ENCODE measurements at places on chromosomes 7 and 10. TPM values are rescaled to one million over a fixed set of nuclear protein-coding genes. Genes with fewer than 3 reads are reported as not detected.

DNA sequence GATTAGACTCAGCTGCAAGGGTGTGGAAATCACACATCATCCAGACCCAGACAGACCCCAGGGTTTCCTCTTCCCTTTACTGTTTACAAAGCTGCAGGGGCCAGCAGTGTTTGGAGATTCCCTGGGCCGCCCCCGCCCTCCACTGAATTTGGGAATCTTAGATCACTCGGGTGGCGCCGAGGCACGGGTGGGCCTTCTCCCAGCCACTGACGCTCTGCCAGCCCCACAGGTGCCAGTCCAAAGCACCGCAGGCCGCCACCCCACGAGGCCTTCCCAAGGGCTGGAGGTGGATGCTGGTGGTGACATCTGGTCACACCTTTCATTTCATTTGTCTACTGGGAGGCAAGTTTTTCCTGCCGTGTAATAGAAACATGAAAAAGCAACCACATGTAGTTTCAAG lies 439.4 kb upstream of the FOXK1 start:
- DNase-seq: no peak

DNA sequence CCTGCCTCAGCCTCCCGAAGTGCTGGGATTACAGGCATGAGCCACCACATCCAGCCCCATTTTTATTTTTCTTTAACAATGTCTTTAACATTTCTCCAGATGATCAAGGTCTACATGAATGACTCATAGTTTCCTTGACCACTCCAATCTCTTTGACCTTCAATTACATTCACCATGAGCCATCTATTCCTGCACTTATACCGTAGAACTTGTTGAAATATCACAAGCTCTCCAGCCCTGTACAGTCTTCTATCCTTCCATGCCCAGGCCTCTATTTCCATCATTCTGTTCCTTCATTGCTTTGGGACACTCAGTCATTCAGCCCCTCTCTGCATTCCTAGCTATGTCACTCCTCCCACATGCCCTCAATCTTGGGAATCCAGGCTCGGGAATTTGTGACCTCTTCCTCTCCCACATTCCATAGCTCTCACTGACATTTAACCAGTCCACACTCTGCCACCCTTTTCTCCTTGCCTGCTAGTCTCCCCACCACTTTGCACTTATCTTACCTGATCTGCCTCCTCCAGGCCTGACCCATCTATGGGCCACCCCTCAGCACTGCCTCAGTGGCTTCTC lies 151.8 kb upstream of the STK17A start:
- no peak for DNase-seq

DNA sequence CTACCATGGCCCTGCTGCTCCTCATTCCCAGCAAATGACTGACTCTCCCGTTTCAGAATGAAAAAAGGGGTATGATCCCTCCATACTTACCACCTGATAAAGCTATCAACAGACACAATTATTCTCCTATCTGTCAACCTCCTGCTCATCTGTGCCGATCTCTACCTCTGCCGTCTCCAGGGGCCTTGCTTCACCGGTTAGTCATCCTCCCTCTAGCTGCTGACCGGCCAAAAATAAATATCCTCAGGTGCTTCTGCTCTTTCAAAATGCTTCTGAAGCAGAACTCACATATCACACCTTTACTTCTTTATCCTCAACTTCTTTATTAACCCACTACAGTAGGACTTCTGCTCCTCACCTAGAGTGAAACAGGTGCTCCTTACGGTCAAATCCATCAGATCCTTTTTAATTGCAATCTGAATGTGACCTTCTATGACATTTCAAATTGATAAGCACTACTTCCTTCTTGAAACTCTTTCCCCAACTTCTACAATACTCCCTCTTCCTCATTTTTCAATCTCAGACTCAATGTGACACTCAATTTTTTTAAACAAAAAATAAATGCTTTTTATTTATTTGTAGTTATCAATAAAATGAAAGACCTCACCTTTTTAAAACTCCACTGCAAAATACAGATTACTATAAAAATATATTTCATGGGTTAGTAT lies 63.2 kb downstream of the LMBR1 start:
- no peak for DNase-seq

GRCh38 chr10:69361303-69361614 lies 55.5 kb downstream of the TACR2 start:
- no peak for DNase-seq

DNA sequence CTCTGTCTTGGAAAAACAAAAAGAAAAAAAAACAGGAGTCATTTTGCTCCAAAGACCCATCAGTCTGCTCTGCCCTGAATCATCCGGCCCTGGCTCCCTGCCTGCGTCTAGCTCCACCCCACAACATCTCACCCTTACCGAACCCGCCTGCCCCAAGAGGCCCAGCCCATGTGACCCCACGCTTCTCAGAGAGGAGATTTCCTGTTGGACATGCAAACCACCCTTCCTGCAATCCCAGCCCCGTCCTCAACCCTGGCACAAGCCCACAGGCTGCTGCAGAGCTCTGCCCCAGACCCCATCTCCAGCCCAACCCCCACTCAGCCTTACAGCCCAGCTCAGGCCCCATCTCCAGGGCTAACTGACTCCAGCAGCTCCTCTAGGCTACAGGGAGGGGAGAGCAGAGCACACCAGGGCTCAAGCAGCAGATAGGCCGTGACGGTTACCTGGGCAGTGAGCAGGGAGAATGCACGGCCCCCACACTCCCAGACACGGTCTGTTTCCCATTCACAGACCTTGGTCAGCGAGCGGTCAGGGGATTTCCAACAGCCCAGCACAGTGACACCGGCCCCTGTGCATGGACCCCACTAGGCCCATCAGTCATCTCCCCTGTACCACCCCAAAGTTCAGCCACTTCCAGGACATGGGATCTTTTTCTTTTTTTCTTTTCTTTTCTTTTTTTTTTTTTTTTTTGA lies 69.9 kb upstream of the GTF2I start:
- no peak for DNase-seq

GRCh38 chr7:13800694-13801448 lies 188.6 kb downstream of the ETV1 start:
- DNase-seq: peak; percentile 1

GRCh38 chr7:921071-921461 lies 33.4 kb downstream of the ADAP1 start:
- DNase-seq: no peak

GRCh38 chr10:3412071-3412582 lies 239.5 kb upstream of the PITRM1 start:
- DNase-seq: no peak

- no peak for DNase-seq
Measured at GRCh38 chr7:35571611-35572240, 123.2 kb downstream of the HERPUD2 start.

DNA sequence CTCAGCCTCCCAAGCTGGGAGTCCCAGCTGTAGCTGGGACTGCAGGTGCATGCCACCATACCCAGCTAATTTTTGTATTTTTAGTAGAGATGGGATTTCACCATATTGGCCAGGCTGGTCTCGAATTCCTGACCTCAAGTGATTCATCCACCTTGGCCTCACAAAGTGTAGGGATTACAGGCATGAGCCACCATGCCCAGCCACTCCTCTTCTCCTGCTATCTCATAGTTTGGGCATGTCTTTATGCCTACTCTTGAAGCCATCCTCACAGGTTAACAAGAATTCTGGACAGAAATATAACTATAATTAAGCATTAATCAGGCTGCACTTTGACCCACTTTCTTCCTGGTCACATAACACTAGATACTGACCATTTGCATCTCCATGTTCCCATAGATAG lies 28.6 kb upstream of the C10orf67 start:
- DNase-seq: no peak

DNA sequence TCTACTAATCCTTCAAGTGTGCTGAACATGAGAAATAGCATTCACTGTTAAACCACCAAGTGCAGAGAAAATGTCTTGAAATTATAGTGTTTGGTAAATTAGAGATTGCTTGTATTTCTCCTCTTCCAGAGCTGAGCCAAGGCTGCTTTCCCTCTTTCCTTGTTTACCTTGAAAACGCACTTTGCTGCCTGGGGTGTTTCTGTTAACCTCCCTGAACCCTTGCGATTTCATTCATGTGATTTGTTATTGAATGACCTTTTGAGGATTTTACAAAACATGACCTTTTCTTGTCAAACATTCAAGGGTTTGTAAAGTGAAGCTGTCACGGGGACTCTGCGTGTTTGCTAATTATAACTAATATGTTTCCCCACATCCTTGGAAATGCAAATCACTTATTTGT lies 169.4 kb downstream of the LRMDA start:
- DNase-seq: no peak

DNA sequence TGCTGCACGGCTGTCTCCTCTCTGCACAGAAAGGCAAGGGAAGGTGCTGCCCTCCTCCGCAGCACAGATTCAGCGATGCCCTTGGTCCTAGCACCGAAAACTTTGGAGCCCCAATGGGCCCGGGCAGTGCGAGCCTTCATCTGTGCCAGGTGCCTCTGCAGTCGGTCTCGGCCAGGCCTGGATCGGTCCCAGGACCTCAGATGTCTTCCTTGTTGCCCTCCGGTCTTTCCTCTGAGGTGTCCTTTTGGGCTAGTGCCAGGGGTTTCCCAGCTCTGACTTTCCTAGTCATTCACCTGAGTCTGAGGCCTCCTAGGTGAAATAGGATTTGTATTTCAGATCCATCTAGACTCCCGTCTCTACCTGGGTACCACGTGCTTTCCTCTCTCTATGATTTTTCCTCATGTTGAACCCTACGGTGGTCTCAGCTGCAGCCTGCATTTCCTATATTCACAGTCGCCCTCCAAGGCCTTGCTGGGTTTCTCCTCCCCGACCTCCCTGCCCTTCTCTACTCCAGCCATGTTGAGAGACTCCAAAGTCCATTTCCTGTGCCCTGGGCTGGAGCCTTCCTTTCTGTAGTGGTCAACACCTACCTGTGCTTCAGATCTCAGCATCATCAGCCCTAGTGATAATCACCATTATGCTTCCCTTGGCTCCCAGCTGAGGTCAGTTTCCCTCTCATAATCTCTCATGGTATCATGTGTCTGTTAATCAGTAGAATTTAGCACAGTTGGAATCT lies 92.0 kb upstream of the PRSS58 start:
- no peak for DNase-seq

DNA sequence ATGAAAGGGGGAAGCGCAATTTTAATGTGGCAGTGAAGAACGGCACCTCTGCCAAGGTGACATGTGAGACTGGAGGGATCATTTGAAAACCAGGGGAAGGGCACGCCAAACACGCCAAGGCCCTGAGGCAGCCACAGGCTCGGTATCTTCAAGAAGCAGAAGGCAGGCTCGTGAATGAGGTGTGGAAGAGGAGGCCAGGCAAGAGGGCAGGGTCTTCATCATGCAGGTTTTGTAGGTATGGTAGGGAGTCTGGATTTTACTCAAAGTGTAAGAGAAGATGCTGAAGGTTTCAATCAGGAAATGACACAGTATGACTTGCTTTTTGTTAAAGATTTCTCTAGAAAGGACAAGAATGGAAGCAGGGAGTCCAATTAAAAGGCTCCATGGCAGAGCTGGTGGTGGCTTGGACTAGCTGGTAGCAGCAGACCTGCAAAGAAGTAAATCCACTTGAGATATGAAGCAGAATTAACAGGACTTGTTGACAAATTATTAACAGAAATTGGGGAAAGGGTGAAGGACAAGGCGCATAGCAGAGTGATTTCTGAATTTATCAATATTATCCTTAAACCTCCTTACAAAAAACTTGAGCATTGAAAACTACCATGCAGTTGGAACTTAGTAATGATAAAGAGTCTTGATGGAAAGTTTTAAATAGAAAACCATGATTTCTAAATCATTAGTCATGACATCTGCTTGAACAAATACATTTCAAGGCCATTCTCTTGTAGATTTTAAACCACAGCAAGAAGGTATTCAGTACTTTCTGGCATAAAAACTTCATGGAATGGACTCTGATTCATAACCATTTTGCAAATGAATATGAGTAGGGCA lies 70.4 kb downstream of the COA1 start:
- peak; percentile 42 for DNase-seq

DNA sequence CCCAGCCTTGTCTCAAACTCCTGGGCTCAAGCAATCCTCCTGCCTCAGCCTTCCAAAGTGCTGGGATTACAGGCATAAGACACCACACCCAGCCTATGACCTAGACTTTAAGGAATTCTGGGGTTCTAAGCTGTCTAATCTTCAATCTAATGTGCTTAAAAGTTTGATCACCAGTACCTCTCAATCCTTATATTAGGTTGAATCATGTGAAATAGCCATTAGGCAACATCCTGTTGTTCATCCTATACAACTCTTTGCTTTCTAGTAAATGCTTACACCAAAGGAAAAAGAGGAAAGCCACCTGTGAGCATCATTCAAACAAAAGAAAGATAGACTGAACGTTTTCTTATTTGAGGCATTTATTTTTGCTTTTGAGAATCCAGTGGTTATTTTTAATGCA lies 56.0 kb downstream of the ATOH7 start:
- DNase-seq: no peak

DNA sequence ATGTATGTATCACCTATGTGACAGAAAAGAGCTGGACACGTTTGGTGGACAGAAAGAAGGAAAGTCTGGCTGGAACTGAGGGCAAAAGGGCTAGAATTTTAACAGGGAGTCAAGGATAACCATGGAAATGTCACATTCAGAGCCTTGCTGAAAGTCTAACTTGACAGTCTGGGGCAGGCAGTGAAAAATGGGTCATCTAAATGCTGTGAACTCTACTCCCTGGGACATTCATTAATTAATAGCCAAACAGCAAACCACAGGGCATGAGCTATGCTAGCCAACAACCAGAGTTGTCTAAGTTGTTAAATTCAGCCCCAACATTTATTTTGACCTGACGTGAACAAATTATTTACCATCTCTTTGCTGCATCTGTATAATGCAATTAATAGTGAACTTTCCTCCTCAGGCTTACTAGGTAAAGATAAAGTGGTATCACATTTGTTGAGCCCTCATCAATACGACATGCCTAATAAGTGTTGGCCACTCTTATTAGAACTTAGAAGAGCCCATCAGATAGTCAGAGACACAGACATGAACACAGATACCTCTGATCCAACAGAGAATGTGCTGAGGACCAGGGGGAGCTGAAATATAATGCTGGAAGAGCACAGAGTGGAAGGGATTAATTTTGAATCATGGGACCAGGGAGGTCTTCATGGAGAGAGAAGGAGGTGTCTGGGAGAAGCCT lies 109.9 kb downstream of the SORCS1 start:
- DNase-seq: no peak

- DNase-seq: no peak
Measured at GRCh38 chr10:52011118-52011517, 303.0 kb upstream of the DKK1 start.

ITPRID1 gene
- not detected for total RNA-seq

TBX20 gene
- total RNA-seq: 0.12 TPM

ICA1 gene
- 0.96 TPM for total RNA-seq

MYOZ1 gene
- not detected for total RNA-seq

DMBT1 gene
- total RNA-seq: not detected

AKR1C1 gene
- 0.14 TPM for total RNA-seq

NUTM2B gene
- total RNA-seq: 0.37 TPM

PRSS1 gene
- not detected for total RNA-seq

SEMA4G gene
- total RNA-seq: 1.0 TPM

Measured in activated naive CD8-positive, alpha-beta T cell treated with anti-CD3 and anti-CD28 coated beads for 36 hours (primary cell).